Activated T-helper 1 cell treated with anti-CD3 and anti-CD28 coated beads, Interleukin-12 subunit alpha, Interleukin-12 subunit beta, Interleukin-2, Interleukin-4 antibody, amounts not matched to agents 30 ng/mL and 10 ng/mL and 1 ng/mL, durations not matched to agents 14 hours and 24 hours and 36 hours (primary cell): ENCODE measurements at places on chromosomes 1 and 21. TPM values are rescaled to one million over a fixed set of nuclear protein-coding genes. Genes with fewer than 3 reads are reported as not detected.

DNA sequence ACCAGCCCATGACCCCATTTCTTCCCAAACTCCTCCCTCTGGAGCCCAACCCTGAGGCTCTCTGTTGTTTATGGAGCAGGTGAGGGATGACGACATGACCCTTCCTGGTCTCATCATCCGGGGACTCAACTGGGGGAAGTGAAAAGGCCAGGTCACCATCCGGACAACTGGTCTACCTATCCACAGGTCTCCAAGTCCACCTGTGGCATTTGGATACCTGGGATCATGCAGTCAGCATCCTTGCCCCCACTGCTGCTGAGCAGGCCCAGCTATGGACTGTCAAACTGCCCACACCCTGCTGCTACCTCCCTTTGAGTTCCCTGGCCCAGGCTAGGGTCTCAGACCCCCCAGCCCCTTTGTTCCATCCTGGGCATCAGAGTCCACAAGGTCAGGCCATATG is 60.0 kb upstream of the LAPTM5 start:
- H3K4me3 ChIP-seq = no peak overlapping the region
- no peaks in the 10 kb centered on the region for H3K36me3 ChIP-seq
- no peak for DNase-seq
- H3K4me1 ChIP-seq = no peaks in the 10 kb centered on the region
- peaks cover 37% of the 10 kb centered on the region for H3K27me3 ChIP-seq

- no peak for DNase-seq
- H3K4me3 ChIP-seq = no peak overlapping the region
- H3K27me3 ChIP-seq = peaks cover 3% of the 10 kb centered on the region
- no peaks in the 10 kb centered on the region for H3K36me3 ChIP-seq
Measured at GRCh38 chr1:8202182-8202905, 115.6 kb upstream of the SLC45A1 start.

DNA sequence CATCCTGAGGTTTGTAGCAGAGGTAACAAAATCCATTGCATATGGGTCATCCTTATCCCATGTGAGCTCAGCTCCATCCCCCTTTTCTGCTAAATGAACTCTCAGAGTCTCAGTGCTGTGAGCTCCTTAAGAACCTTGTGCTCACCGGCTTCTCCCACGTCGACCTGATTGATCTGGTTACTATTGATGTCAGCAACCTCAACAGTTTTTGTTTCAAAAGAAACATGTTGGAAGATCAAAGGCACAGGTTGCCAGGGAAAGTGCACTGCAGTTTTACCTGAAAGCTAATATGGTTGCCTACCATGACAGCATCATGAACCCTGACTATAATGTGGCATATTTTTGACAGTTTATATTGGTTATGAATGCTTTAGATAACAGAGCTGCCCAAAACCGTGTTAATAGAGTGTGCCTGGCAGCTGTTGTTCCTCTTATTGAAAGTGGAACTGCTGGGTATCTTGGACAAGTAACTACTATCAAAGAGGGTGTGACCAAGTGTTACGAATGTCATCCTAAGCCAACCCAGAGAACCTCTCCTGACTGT is 131.4 kb downstream of the HS2ST1 start:
- peak overlapping the region; percentile 47 for H3K4me3 ChIP-seq
- peaks cover 22% of the 10 kb centered on the region for H3K4me1 ChIP-seq
- peak overlapping the region; percentile 91 for H3K27ac ChIP-seq
- no peaks in the 10 kb centered on the region for H3K27me3 ChIP-seq
- DNase-seq = peak; percentile 47

- DNase-seq = no peak
- no peak overlapping the region for H3K4me3 ChIP-seq
- H3K27me3 ChIP-seq = peaks cover 10% of the 10 kb centered on the region
- H3K4me1 ChIP-seq = peaks cover 7% of the 10 kb centered on the region
- H3K27ac ChIP-seq = no peak overlapping the region
- no peaks in the 10 kb centered on the region for H3K36me3 ChIP-seq
Measured at GRCh38 chr1:228778961-228779360, 43.7 kb downstream of the RHOU start.

GRCh38 chr1:12305377-12305776 is 75.5 kb downstream of the VPS13D start:
- no peaks in the 10 kb centered on the region for H3K27me3 ChIP-seq
- H3K36me3 ChIP-seq = peaks cover 60% of the 10 kb centered on the region
- H3K4me1 ChIP-seq = no peaks in the 10 kb centered on the region

DNA sequence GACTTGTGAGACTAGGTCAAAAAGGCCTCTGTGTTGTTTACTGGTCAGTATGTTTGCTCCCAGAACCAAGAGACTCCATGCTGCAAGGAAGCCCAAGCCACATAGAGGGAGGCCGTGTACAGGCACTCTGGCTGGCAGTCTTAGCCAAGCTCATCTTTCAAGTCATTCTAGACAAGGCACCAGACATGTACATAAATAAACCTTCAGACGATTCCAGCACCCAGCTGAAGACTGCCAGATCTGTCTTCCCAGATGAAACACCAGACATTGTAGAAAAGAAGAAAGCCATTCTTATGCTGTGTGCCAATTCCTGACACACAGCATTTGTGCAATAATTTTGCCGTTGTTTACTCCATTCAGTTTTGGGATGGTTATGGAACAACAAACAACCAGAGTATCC is 595.5 kb downstream of the KIF26B start:
- no peak overlapping the region for H3K27ac ChIP-seq
- H3K4me3 ChIP-seq = no peak overlapping the region
- H3K36me3 ChIP-seq = no peaks in the 10 kb centered on the region
- no peaks in the 10 kb centered on the region for H3K27me3 ChIP-seq
- no peak for DNase-seq
- H3K4me1 ChIP-seq = no peaks in the 10 kb centered on the region

GRCh38 chr1:172609528-172609927 is 49.4 kb upstream of the FASLG start:
- H3K4me1 ChIP-seq = peaks cover 24% of the 10 kb centered on the region
- no peak overlapping the region for H3K4me3 ChIP-seq
- peaks cover 36% of the 10 kb centered on the region for H3K36me3 ChIP-seq
- H3K27me3 ChIP-seq = no peaks in the 10 kb centered on the region
- no peak for DNase-seq

GRCh38 chr1:5513179-5513578 is 479.0 kb downstream of the NPHP4 start:
- H3K27ac ChIP-seq = no peak overlapping the region
- no peaks in the 10 kb centered on the region for H3K36me3 ChIP-seq
- no peak for DNase-seq
- peaks cover 2% of the 10 kb centered on the region for H3K27me3 ChIP-seq
- H3K4me3 ChIP-seq = no peak overlapping the region
- H3K4me1 ChIP-seq = no peaks in the 10 kb centered on the region

DNA sequence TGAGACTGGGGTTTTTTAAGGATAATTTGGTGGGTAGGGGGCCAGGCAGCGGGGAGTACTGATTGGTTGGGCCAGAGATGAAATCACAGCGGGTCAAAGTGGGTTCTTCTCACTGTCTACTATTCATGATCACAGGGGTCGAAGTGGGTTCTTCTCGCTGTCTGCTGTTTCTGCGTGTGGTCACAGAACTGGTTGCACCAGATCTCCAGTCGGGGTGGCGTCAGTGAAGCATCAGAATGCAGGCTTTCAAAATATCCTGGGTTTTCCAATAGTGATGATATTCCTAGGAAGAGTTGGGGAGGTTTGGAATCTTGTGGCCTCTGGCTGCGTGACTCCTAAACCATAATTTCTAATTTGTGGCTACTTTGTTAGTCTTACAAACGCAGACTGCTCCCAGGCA is 45.1 kb downstream of the TRPM2 start:
- peaks cover 7% of the 10 kb centered on the region for H3K4me1 ChIP-seq
- H3K27me3 ChIP-seq = peaks cover 4% of the 10 kb centered on the region
- peaks cover 5% of the 10 kb centered on the region for H3K36me3 ChIP-seq
- DNase-seq = no peak

DNA sequence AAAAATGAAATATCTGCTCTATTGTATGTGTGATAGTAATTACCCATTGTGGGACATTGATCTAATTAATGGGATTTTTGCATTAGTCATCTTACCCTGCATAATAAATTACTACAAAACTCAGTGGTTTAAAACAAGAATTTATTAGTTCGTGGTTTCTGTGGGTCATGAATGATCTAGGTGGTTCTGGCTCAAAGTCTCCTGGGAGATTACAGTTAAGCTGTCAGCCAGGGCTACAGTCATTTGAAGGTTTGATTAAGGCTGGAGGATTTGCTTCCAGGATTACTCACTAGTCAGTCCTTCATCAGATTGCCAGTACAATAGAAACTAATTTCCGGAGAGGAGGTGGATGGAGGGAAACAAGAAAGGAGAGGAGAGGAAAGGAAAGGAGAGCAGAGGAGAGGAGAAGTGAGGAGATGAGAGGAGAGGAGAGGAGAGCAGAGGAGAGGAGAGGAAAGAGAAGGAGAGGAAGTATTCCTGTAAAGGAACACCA is 60.4 kb upstream of the TNFSF4 start:
- H3K36me3 ChIP-seq = no peaks in the 10 kb centered on the region
- peaks cover 3% of the 10 kb centered on the region for H3K27me3 ChIP-seq
- H3K27ac ChIP-seq = no peak overlapping the region
- no peaks in the 10 kb centered on the region for H3K4me1 ChIP-seq
- H3K4me3 ChIP-seq = no peak overlapping the region
- DNase-seq = no peak

DNA sequence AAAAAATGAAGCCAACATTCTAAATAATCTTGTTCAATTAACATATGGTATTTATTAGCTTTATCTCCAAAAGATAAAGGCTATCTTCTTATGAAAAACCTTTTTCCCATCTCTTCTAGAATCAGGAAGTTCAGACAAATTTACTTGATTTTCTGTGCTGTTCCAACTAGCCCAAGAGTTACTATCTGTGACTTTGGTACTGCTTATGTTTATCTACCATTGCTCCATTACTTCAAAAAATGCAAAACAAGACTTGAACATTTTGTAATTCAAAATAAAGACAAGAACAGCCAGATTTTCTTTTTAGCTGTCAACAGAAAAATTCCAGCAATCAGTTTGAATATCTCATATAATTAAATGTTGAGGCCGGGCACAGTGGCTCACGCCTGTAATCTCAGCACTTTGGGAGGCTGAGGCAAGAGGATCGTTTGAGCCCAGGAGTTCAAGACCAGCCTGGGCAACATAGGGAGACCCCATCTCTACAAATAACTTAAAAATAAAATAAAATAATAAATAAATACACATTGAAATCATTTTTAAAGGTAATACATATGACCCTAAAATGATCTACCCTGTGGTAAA is 188.5 kb downstream of the LTN1 start:
- peaks cover 5% of the 10 kb centered on the region for H3K4me1 ChIP-seq
- DNase-seq = no peak
- no peak overlapping the region for H3K4me3 ChIP-seq
- peaks cover 40% of the 10 kb centered on the region for H3K36me3 ChIP-seq

GRCh38 chr1:93677729-93678128 is 3.9 kb downstream of the BCAR3 start:
- no peak overlapping the region for H3K27ac ChIP-seq
- no peak for DNase-seq
- H3K4me1 ChIP-seq = peaks cover 12% of the 10 kb centered on the region
- H3K27me3 ChIP-seq = peaks cover 56% of the 10 kb centered on the region
- peaks cover 4% of the 10 kb centered on the region for H3K36me3 ChIP-seq
- H3K4me3 ChIP-seq = no peak overlapping the region

The AIRE gene
- total RNA-seq = not detected in 2 replicates

The MGST3 gene
- 23.3 and 25.1 TPM in 2 replicates for total RNA-seq

The ZNF678 gene
- 4.2 and 5.0 TPM in 2 replicates for total RNA-seq

The VTCN1 gene
- total RNA-seq = not detected in 2 replicates

The TMEM81 gene
- total RNA-seq = 2.6 and 2.7 TPM in 2 replicates

The OR14C36 gene
- total RNA-seq = not detected in 2 replicates

The RSRP1 gene
- total RNA-seq = 123 and 129 TPM in 2 replicates

The RSPO1 gene
- total RNA-seq = not detected in 2 replicates
